ENCODE measurements at places on chromosomes 1 and 21.
A peak's percentile ranks its signal among the peaks of the same experiment; 100 is the strongest.

DNA sequence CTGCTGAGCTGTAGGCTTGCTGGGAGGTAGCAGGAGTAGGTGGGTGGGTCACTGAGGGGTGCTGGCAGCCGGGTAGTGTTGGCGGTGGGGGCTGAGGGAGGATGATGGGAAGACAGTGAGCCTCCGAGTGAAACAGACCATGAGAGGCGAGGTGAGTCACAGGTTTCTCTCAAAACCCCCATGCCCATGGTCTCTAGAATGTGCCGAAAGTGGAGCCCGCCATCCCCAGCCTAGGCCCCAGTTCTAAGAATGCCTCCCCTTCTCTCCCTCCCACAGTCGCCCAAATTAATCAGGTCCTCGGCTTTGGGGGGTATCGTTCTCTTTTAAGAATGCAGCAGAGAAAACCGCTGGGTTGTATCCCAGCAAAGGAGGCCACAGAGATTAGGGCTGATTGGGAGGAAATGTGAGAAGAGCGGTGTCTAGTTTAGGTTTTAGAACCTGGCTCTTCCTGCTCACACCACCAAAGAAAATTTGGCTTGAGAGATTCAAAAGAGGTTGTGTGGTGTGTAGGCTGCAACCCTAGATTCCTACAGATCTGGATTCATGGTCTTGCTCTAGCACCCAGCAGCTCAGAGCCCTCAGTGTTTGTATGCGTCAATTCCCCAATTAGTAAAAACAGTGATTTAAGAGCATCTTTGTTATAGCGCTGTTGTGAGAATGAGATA, 27.7 kb upstream of the IL19 start:
- DNase-seq: no peak

GRCh38 chr1:160117709-160118183, 2.2 kb downstream of the ATP1A2 start:
- DNase-seq: no peak

DNA sequence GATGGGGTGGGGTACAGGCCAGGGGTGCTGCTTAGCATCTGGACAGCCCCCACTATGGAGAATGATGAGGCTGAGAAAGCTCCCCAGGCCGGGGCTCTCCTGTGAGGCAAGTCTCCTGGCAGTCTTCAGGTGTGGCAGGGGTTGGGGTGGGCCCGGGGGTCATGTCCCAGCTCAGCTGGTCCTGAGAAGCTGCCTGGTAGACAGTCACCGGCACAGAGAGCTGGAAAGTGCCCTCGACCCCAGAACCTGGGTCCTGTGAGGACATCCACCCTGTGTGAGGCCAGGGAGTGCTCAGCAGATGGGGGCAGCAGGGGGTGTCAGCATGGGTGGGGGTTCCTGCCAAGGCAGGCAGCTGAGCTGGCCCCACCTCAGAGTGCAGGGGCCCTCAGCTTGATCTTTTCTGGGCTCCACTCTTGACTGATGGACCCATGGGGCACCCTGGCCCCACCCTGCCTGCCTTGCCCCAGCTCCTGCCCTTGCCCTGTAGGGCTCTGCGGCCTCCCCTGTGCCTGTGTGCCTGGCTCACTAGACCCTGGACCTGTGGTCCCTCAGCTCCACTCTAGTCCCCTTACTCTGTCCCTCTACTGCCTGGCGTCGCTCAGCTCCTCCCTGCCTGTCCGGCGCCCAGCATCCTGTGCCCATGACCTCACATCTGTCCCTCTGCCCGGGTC, 5.8 kb downstream of the IBA57 start:
- DNase-seq: no peak

- DNase-seq: no peak
These were observed 118.8 kb downstream of the EPHB2 start for GRCh38 chr1:22829309-22829989.

- no peak for DNase-seq
These were observed 285.4 kb upstream of the USP24 start for GRCh38 chr1:55500601-55501000.

GRCh38 chr1:76687307-76688175, 179.7 kb upstream of the ST6GALNAC5 start:
- DNase-seq: no peak

- DNase-seq: peak; percentile 60
These were observed 64.7 kb upstream of the LRRC7 start for GRCh38 chr1:69502991-69503390.

- DNase-seq: no peak
These were observed 149.2 kb upstream of the SYT6 start for GRCh38 chr1:114302821-114303220.

DNA sequence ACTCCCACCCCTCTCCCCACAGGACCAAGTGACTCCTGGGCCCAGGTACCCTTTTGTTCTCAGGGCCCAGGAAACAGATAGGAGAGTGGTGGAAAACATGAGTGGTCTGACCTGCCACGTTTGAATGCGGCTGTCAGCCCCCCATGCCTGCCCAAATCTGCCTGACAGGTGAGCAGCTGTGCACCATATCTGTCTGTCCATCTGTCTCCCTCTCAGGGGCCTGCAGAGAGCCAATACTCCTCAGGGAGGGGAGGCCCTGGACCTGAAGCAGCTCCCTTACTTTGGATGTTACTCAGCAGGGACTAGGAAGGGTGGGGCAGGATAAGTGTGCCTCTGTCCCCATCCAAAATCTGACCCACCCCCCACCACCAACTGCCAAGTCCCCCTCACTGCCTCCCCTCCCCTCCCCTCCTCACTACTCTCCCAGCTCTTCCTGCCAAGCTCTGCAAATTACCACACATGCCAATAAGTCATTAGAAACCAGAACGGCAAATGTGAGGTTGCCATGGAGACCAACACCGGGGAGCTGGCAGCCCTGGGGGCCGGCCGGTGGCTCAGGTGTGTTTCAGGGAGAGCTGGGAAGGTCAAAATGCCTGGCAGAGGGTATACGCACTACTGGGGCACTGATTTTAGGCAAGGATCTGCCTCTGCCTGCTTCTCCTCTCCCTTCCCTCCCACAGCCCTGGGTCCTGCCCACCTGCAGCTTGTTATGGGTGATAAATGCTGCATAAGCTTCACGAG, 11.5 kb downstream of the LRRN2 start:
- no peak for DNase-seq

GRCh38 chr21:42580076-42580792, 66.6 kb downstream of the SLC37A1 start:
- DNase-seq: no peak

GRCh38 chr1:163706915-163707314, 385.2 kb downstream of the NUF2 start:
- peak; percentile 3 for DNase-seq

DNA sequence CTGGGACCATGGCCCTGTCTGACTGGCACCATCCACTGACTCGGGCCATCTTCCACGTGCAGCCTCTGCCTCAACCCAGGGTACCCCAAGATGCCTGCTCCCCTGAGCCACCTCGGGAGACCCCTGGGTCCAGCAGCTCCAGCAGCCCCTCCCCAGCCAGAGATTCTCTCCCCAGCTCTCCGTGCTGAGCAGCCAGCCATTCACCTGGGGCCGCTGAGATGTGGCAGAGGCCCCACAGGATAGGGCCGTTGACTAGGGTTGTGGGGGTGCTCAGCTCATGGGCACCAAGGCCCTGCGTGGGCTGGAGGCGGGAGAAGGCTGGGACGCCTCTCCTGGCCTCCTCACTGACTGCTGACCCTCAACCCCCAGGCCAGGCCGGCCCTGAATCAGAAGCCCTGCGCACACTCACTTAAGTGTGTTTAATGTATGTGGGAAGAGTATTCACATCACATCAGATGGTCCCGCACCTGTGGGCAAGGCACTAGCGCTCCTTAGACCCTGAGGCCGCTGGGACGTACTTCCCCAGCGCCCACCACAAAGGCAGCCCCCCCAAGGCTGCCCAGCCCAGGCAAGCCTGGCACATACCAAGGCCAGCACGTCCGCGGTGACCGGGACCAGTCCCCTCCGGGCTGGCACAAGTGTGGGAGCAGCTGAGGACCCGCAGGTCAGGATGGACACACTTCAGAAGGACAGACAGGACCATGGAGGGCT, 27.8 kb downstream of the SLC19A1 start:
- DNase-seq: no peak

GRCh38 chr1:81978945-81979344, 178.2 kb downstream of the ADGRL2 start:
- DNase-seq: no peak

GRCh38 chr1:222390181-222390580, 157.7 kb downstream of the HHIPL2 start:
- DNase-seq: no peak

DNA sequence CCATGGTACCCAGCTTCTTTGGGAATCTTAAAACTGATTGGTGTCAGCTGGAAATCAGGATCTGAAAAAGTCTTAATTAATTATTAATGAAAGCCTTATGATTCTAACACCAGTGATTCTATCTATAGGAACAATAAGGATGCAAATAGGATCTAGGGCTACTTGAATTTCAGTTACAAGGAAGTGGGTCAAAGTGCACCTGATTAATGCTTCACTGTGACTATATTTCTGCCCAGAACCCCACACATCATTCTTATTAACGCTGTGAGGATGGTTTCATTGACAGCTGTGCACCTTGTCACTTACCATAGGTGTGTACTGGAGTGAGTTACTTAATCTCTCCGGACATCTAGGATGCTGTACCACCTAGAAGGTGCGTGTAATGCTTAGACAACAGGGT, 99.8 kb upstream of the ETV3 start:
- DNase-seq: no peak

- no peak for DNase-seq
These were observed 3.9 kb downstream of the LAMB3 start for GRCh38 chr1:209648346-209648745.

DNA sequence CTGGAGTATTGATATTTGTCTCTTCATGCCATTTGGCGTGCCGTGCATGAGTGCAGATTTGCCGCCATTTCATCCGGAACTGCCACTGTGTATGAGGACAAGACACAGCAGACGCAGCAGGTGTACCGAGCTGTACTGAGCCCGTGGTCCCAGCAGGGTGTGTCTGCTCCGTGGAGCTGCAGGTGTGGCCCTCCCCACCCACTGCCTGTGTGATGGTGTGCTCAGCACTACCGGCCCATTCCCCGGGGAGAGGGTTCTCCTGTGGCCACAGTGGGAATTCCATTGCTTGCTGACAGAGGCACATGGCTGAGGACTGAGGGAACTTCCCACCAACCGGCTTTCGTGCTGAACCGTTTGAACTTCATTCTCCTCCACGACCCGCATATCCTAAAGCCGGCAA, 34.3 kb upstream of the COL6A1 start:
- no peak for DNase-seq

GRCh38 chr21:41121785-41122415, 46.1 kb upstream of the BACE2 start:
- peak; percentile 92 for DNase-seq

All from hematopoietic multipotent progenitor cell treated with erythropoietin and hydrocortisone succinate and interleukin-3 and kit ligand, for 4 days (in vitro differentiated cells).